ENCODE measurements at places on chromosomes 7 and 10. TPM values are rescaled to one million over a fixed set of nuclear protein-coding genes. Genes with fewer than 3 reads are reported as not detected.

The LIPK gene
- not detected for total RNA-seq

The LRGUK gene
- 0.05 TPM for total RNA-seq

The RTKN2 gene
- total RNA-seq = 3.3 TPM

The ARMH3 gene
- 2.7 TPM for total RNA-seq

DNA sequence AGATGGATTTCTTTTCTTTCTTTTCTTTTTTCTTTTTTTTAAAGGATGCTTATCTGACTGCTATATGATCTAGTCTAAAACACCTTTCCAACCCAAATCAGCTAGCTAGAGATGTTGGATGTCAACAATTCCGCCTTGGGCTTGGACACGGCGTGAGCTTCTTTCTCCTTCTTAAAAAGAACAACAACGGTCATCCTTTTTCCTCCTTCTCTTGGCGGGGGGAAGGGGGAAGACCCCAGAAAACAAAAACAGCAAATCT is 1.0 kb downstream of the BEND7 start:
- peaks cover 21% of the 10 kb centered on the region for H3K27me3 ChIP-seq
- DNase-seq = peak; percentile 10
- H3K4me3 ChIP-seq = peak overlapping the region; percentile 54
- H3K4me1 ChIP-seq = peaks cover 13% of the 10 kb centered on the region
- H3K27ac ChIP-seq = no peak overlapping the region

DNA sequence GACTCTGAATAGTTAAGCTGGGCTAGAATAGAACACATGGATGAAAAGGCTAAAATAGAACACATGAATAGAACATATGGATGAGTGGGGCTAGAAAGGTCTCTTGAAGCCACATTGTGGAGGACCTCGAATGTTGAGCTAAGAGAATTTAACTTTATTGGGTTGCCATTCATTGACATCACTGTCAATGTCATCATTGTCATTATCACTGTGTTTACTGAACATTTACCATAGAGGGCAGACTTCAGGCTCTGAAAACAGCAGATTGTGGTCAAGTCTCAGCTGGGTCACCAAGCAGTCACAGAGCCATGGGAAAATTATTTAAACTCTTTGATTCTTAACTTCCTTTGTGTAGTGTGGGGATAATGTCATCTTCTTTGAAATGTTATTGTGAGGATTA is 80.4 kb downstream of the WDFY4 start:
- no peak overlapping the region for H3K27ac ChIP-seq
- no peak for DNase-seq
- H3K4me1 ChIP-seq = no peaks in the 10 kb centered on the region
- no peak overlapping the region for H3K4me3 ChIP-seq
- H3K36me3 ChIP-seq = no peaks in the 10 kb centered on the region

GRCh38 chr7:100465702-100466311 is 1.7 kb upstream of the SPACDR start:
- no peak for DNase-seq
- H3K27me3 ChIP-seq = no peaks in the 10 kb centered on the region
- no peak overlapping the region for H3K27ac ChIP-seq
- H3K4me3 ChIP-seq = no peak overlapping the region

GRCh38 chr7:148083448-148083847 is 507.1 kb upstream of the C7orf33 start:
- DNase-seq = no peak
- no peaks in the 10 kb centered on the region for H3K27me3 ChIP-seq
- H3K4me1 ChIP-seq = no peaks in the 10 kb centered on the region
- H3K4me3 ChIP-seq = no peak overlapping the region
- H3K36me3 ChIP-seq = no peaks in the 10 kb centered on the region

- no peaks in the 10 kb centered on the region for H3K4me1 ChIP-seq
- H3K27me3 ChIP-seq = no peaks in the 10 kb centered on the region
- no peak overlapping the region for H3K4me3 ChIP-seq
These were observed 17.6 kb downstream of the HTRA1 start for GRCh38 chr10:122478971-122479370.

The BUD23 gene
- total RNA-seq = 42.2 TPM

The LGI1 gene
- not detected for total RNA-seq

The SLC13A4 gene
- total RNA-seq = not detected

The CDK5 gene
- 29.3 TPM for total RNA-seq

The PNLIP gene
- total RNA-seq = not detected

DNA sequence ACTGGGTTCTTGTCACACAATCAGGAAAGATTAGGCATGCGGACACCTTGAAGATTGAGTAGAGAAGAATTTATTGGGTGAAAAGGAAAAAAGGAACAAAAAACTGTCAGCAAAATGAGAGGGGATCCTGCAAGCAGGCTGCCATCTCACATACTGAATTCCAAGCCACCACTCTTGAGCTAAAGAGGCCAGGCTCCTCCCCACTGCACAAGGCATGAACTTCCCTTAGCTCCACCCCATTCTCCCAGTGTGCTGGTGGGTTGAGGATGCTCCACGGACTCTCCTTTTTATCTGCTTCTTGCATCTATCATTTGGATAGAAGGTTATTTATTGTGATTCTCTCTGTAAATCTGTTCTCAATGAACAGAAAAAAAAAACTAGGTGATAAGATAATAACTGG is 79.6 kb downstream of the ANKRD7 start:
- no peak overlapping the region for H3K4me3 ChIP-seq
- no peak overlapping the region for H3K27ac ChIP-seq
- no peaks in the 10 kb centered on the region for H3K4me1 ChIP-seq
- no peaks in the 10 kb centered on the region for H3K36me3 ChIP-seq

- DNase-seq = no peak
- peaks cover 2% of the 10 kb centered on the region for H3K27me3 ChIP-seq
- no peak overlapping the region for H3K27ac ChIP-seq
- no peaks in the 10 kb centered on the region for H3K36me3 ChIP-seq
- no peak overlapping the region for H3K4me3 ChIP-seq
These were observed 68.6 kb upstream of the CACNB2 start for GRCh38 chr10:18071591-18071990.

The SPDYE9 gene
- not detected for total RNA-seq

GRCh38 chr7:28149291-28150101 is 31.1 kb downstream of the JAZF1 start:
- H3K27ac ChIP-seq = peak overlapping the region; percentile 37
- peak; percentile 42 for DNase-seq
- peaks cover 27% of the 10 kb centered on the region for H3K4me1 ChIP-seq
- no peak overlapping the region for H3K4me3 ChIP-seq
- no peaks in the 10 kb centered on the region for H3K27me3 ChIP-seq

The TMEM196 gene
- total RNA-seq = not detected

The CALML5 gene
- not detected for total RNA-seq

DNA sequence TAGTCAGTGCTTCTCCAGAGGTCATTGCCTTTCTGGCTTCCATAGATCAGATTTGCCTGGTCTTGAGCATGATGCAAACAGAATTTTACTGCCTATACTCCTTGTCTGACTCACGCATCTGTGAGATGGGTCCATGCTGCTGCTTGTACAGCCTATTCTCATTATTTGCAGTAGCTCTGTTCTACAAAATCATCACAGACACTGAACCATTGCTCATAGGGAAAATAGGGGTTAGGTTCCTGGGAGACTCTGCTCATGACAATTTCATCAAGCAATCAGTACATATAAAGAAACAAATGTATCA is 7.4 kb upstream of the CREB3L2 start:
- H3K4me3 ChIP-seq = no peak overlapping the region
- H3K36me3 ChIP-seq = no peaks in the 10 kb centered on the region
- H3K27me3 ChIP-seq = 0 out of 2 replicates have a peak, but pooled peaks cover 3% of the 10 kb centered on the region
- DNase-seq = no peak

- H3K27me3 ChIP-seq = peaks cover 12% of the 10 kb centered on the region
- DNase-seq = no peak
- no peak overlapping the region for H3K27ac ChIP-seq
- H3K4me3 ChIP-seq = no peak overlapping the region
- no peaks in the 10 kb centered on the region for H3K4me1 ChIP-seq
- no peaks in the 10 kb centered on the region for H3K36me3 ChIP-seq
These were observed 41.0 kb upstream of the C10orf120 start for GRCh38 chr10:122740640-122741039.

DNA sequence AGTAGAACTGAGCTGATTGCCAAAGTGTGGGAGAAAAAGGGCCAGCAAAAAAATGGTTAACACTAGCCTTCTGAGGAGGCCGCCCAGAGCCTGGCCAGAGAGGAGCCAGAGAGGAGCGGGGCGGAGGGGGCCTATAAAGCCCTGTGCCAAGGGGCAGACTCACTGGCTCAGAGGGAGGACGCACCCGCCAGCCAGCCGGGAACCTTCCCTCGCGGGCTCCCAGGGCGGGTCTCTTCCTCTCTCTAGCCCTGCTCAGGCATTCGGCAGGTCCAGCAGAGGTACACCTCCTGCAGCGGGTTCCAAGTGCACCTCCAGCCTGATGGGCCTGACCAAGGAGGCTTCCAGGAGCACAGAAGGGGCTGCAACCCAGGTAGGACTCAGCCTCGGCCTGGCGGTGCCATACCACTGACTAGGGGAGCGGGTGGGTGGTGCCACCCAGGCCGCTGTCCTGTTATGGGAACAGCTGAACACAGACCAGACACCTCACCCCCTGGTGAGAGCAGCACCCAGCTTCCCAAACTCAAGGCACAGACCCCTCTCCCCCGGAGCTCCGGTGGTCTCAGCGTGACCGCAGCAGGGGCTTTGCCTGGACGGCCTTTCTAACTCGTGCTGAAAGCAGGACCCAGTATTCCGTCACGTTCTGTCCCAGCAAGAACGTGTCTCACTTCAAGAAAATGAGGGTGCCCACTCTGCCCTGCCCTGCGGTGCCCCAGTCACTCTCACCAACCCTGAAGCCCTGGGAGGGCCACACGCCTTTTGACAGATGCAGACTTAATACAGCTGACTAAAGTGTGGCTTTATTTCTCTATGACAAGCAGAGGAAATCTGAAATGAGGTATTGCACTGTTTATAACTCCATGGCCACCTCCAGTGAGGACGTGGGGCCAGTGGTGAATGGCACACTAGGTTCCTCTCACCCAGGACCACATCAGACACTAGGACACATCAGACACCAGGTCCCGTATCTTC is at the start of gene GPER1:
Gene GPER1, plus strand, starts transcription at position 162 of the 969 bp plus-strand sequence. CDS start 3,616 bp downstream, outside the sequence.
- H3K36me3 ChIP-seq = no peaks in the 10 kb centered on the region
- no peak for DNase-seq
- H3K4me1 ChIP-seq = peaks cover 7% of the 10 kb centered on the region
- H3K27ac ChIP-seq = no peak within 1 kb of the TSS
- H3K4me3 ChIP-seq = peak within 1 kb of the TSS; percentile 12

The FFAR4 gene
- total RNA-seq = not detected

The UBTD1 gene
- total RNA-seq = 15.8 TPM

GRCh38 chr7:77975672-77976480 is 177.3 kb downstream of the PHTF2 start:
- no peaks in the 10 kb centered on the region for H3K27me3 ChIP-seq
- no peaks in the 10 kb centered on the region for H3K4me1 ChIP-seq
- no peak overlapping the region for H3K4me3 ChIP-seq
- H3K27ac ChIP-seq = no peak overlapping the region

The SEMA3E gene
- 0.18 TPM for total RNA-seq

The OR6B1 gene
- total RNA-seq = not detected

The PIK3CG gene
- 1.2 TPM for total RNA-seq

- H3K27ac ChIP-seq = no peak overlapping the region
- peak; percentile 38 for DNase-seq
- H3K36me3 ChIP-seq = no peaks in the 10 kb centered on the region
- H3K4me3 ChIP-seq = no peak overlapping the region
- H3K4me1 ChIP-seq = no peaks in the 10 kb centered on the region
These were observed 243.1 kb upstream of the AOAH start for GRCh38 chr7:36967387-36967786.

DNA sequence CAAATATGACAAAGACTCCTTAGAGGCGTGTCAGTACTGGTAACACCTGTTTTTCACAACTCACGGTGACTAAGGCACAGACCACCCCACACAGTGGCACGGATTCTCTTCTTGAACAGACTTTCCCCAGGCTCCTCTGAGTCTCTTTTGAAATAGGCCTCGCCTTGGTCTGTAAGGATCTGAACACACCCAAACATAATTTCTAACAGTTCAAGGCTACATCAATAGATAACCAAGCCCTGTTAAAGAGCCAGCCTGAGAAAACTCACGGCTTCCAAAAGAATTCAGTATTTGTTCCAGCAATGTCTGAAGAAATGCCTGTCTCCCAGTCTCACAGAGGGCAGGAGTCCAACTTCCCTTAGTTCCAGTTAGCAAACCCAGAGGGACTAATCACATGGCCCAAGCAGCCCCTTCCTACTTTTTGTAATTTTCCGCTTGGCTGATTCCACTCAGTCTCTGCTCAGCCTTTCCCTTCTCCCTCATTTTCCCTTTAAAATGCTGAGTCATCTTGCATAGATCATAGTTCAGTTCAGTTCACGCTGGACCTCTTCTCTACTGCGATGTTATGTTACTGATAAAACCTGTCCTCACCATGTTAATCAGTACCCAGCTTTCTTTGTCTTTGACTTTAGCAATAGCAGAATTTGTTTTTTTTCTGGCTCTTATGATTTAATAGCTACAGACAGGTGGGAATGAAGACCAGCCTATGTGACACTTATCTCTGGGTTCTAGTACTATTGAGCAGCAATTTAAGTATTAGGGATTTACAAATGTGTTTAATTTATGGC is 22.6 kb upstream of the AKR1C3 start:
- H3K27ac ChIP-seq = no peak overlapping the region
- H3K36me3 ChIP-seq = no peaks in the 10 kb centered on the region
- no peak for DNase-seq
- H3K4me1 ChIP-seq = no peaks in the 10 kb centered on the region

The PDGFA gene
- 24.8 TPM for total RNA-seq

GRCh38 chr10:127996586-127996985 is 89.7 kb downstream of the PTPRE start:
- no peaks in the 10 kb centered on the region for H3K27me3 ChIP-seq
- peaks cover 7% of the 10 kb centered on the region for H3K4me1 ChIP-seq
- DNase-seq = no peak
- no peaks in the 10 kb centered on the region for H3K36me3 ChIP-seq
- no peak overlapping the region for H3K27ac ChIP-seq
- H3K4me3 ChIP-seq = no peak overlapping the region

All from SJSA1 (cell line).